ENCODE measurements at places on chromosomes 13 and 19. TPM values are rescaled to one million over a fixed set of nuclear protein-coding genes. Genes with fewer than 3 reads are reported as not detected.

The PTOV1 gene
- 159 TPM for total RNA-seq

The SEMA6B gene
- total RNA-seq = 6.7 TPM

The ZNF723 gene
- not detected for total RNA-seq

The KLK14 gene
- 0.68 TPM for total RNA-seq

The CDX2 gene
- total RNA-seq = 0.56 TPM

The PAF1 gene
- 63.9 TPM for total RNA-seq

The ELANE gene
- 0.16 TPM for total RNA-seq

The TMPRSS9 gene
- not detected for total RNA-seq

The MAST1 gene
- 2.5 TPM for total RNA-seq

Data from A549 treated with ZK216348 at 1 μM for 4 hours (cell line).